ENCODE measurements at places on chromosomes 5 and 9.
A peak's percentile ranks its signal among the peaks of the same experiment; 100 is the strongest.

DNA sequence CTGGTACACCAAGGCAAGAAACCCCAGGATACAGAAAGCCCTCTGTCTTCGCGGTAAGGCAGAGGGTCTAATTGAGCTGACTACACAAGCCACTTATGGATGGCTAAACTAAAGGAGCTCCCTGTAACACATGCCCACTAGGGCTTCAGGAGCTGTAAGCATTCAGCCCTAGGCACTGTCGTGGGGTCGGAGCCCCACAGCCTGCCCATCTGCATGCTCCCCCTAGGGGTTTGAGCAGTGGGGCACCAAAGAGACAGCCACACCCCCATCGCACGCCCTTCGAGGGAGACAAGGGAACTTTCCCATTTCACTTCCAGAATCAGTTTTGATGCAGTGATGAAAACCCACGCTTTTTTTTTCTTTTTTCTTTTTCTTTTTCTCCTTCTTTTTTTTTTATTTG, 11.0 kb upstream of the MTMR12 start:
- no peak for DNase-seq

DNA sequence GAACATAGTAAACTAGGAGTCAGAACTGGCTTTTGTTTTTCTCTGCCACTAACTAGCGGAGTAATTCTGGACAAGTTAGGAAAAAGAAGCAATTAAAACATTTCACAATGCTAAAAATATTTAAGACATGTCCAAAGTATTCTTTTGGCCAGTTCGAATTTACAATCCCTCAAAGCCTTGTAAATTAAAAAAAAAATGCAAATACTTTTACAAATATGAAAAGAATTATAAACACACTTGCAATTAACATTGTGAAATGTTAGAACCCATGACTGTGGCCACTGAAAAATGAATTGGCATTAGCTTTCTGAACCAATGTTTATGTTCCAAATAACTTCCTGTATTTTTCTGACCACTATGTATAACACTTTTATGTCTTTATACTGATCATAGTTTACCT, 2.2 kb downstream of the RAD1 start:
- DNase-seq, result no peak

DNA sequence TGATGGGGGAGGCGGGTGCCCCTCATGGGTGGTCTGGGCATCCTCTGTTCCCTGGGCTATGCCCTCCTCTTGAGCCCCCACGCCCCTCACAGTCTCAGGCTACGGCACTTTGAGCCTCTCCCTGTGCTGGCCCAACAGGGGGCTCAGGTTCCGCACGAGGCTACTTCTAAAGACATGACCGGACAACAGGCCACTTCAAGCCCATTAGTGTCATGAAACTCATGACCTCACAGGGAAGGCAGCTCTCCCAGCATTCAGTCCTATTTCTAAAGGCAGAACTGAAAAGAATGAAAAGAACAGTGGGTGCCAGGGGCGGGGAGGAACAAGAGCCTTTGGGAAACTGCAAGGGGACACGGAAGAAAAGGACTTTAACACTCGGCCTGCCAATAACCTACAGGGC, 45.0 kb downstream of the COL23A1 start:
- no peak for DNase-seq

DNA sequence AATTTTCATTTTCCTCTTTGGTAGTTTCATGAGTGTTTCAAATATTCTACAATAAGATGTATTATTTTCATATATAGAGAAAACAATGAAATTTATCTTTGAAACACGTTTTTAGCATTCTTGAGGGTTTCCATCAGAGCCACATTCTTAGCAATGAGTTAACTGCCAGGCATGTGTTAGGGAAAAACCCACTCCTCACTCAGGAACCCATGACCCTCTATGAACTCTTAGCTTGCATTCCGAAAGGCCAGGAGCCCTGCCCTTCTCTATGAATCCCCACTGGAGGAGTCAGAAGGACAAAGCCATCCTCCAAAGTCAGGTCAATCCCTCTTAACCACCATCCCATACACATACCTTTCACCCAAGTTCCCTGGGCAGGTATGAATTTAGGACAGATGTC, 57.5 kb downstream of the ADAMTS12 start:
- DNase-seq, result no peak

DNA sequence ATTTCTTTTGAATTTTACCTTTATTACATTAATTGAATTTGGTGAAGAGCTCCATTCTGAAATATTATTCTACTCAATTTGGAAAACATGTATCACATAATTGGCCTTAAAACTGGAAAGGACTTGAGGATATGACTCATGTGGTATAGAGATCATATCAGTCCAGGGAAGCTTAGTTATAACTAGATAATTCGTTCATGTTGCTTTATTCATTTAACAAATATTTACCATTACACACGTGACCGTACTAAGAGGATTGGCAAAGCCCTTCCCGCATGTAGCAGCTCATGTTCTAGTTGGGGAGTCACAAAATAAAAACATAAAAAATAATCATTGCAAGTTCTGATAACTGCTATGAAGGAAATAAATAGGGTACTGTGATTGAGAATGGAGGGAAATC, 1816.5 kb downstream of the MAT2B start:
- DNase-seq, result no peak

DNA sequence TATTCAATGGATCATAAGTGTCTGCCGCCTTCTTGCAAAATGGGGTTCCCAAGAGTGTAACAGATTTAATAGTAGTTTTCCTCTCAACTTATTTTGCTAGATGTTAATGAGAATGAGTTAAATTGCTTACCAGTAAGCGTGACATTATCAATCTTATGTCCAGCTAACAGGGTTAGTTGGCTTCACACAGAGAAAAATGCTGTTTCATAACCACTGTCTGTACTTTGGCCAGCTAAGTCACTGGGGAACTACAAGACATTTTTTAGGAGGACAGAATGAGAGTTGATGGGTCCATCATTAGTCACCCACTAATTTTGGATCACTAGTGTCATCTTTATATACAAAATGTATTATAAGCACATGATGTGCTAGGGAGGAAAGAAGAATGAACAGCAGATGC, 1.4 kb downstream of the CDC37L1 start:
- no peak for DNase-seq

DNA sequence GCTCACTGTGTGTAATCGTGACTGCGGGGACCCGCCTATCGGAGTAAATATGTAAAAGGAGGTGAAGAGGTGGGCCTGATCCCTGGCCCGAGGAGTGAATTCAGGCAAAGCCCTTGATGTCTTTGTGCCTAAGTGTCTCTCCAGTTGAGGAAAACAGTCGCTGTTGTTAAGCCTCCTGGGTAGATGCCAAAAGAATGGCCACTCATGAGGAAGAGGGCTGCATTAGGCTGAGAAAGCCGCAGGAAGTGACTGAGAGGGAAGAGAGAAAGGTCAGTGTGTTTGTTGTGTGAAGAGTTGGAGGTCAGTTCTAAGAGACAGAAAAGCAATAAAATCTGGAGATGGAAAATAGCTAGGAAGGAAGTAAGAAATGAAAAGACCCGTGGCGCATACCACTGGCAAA, 35.8 kb upstream of the PIP5K1B start:
- no peak for DNase-seq

DNA sequence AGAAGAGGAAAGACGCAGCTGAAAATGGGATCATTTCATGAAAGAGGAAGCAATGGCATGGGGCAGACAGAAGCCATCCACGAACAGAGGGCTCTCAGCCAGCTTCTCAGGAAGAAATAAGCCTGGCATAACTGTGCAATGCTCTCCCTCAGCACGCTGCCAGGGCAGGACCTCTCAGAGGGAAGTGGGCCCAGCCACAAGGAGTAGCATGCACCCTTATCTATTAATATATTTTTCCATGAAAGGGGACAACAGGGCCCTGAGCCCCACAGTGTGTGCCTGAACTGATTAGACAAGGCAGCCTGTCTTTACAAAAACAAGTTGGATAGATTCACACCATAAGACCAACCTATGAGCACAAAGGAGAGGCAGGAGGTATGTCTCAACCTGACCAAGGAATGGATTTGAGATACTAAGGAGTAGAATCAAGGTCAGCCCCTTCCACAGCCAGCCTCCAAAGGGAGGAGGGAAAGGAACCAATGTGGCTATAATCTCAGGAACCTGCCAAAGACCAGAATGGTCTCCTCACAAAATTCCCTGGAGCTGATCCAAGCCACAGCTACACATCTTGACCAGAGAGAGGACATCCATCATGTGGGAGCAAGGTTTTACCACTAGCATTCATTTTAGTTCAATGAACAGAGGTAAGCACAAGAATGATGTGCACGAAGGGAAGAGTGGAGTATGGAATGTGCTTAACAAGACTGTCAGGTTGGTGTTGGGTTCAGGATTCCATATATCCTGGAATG, 154.8 kb downstream of the SIL1 start:
- DNase-seq, result no peak

DNA sequence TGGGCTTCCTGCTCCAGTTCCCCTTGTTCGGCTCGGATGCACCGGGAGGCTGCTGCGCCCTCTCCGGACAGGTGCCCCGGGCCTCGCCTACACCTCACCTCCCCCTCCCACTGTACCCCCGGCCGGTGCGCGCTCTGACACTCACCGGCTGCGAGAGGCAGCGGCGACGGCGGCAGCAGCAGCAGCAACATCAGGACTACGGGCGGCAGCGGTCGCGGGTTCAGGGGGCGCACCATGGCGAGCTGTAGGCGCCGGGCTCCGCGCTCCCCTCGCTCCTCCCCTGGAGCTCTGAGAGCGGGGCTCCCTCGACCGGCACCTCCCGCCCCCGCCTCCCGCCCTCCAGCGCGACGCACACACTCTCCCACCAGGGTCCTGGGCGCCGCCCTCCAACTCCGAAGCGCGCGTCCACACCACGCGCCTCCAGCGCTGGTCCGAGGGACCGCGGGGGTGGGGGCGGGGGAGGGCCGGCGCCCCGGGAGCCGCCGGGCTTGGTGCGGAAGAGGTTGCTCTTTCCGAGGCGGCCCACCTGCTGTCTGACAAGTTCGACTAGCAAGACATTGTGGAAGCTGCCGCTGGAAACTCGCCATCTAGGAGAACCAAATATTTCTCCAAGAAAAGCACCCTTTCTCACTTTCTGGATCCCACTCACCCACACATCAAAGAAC, at the start of gene GFRA3:
Gene GFRA3 (minus strand): TSS at position 433 of the 665 bp plus-strand sequence. CDS start 197 bp downstream, at position 236.
- DNase-seq, result peak; percentile 77

DNA sequence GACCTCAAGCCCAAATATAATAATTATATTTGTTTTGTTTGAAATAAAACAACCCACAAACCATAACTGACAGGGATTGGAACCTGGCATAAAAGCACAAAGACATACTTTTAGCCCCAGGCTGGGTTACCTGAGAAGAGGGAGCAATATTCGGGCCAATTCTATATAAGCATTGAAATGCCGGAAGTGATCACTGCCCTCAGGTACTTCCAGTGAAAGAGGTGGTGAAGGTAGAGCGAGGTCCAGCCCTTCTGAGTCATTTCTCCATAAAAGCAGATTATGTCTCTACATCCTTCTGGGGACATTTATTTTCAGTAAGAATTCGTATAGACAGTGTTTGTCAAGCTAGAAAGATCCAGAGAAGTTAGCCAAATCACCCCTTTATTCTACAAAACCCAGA, 59.6 kb downstream of the GCNT4 start:
- DNase-seq, result no peak

DNA sequence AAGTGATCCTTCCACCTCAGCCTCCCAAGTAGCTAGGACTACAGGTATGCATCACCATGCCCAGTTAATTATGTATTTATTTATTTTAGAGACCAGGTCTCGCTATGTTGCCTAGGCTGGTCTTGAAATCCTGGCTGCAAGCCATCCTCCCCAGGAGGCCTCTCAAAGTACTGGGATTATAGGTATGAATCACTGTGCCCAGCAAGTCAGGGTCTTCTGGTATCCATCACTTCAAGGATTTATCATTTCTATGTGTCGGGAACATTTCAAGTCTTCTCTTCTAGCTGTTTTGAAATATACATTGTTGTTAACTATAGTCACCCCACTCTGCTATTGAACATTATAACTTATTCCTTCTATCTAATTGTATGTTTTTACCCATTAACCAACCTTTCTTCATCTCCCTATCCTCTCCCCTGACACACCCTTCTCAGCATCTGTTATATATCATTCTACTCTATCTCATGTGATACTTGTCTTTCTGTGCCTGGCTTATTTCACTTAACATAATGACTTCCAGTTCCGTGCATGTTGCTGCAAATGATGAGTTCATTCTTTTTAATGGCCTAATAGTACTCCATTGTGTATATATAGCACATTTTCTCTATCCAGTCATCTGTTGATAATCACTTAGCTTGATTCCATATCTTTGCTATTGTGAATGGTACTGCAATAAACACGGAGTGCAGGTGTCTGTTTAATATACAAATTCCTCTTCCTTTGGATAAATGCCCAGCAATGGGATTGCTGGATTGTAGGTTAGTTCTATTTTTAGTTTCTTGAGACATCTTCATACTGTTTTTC, 26.4 kb downstream of the UTP15 start:
- DNase-seq, result no peak

GRCh38 chr5:78591138-78591612, 57.4 kb downstream of the LHFPL2 start:
- no peak for DNase-seq

GRCh38 chr5:126523818-126524510, 71.1 kb downstream of the ALDH7A1 start:
- DNase-seq, result no peak

- DNase-seq, result no peak
These were observed 31.6 kb downstream of the PTGS1 start for GRCh38 chr9:122402403-122402871.

DNA sequence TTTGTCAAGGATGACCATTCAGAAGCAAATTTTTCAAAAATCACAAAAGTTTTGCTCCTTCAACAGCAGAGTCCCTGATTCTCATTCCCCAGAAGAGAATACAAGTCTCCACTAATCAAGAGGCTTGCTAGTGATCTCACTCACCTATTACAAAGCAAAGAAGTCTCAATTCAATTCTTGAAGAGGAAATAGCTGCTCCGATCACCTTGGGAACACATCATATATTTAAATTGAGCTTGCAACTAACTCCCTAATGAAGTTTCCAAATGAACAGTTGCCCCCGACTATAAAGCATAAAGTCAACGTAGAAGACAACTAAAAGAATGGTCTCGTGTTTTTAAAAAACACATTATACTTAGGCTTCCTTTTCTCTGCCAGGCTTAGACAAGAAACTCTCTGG, 1.6 kb downstream of the LIFR start:
- DNase-seq, result peak; percentile 58

DNA sequence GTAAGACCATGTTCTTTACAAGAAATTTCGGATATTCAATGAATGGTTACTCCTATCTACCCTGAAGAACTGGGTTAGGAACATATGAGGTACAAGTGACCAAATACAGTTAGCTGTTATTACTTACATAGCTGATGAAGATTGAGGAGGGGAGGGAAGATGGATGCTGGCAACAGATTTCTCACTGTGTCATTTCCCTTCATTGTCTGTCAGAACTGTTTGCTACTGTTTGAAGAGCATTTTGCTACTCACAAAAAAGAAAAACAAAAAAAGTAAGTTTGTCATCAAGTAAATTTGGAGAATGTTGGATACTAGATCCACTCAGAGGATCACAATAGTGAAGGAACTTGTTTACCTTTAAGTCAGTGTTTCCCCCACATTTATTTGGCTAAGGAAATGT, 53.7 kb downstream of the ENC1 start:
- no peak for DNase-seq

GRCh38 chr5:13739479-13739878, 205.0 kb downstream of the DNAH5 start:
- no peak for DNase-seq

DNA sequence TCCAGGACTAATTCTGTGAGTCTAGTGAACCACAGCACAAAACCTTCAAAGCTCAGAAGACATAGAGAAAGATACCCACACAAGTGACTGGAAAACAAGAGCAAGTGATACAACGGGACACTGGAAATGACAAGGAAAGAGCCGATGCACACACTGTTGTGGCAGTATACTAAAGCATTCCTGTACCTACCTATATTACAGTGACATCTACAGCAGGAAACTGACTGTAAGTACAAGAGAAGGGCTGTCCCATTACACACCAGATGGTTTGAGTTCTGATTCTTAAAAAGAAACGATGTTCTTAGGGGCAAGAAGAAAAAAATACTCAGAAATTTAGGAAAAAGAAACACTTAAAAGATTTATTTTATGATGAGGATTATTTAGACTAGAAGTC, 18.5 kb downstream of the TMEM245 start:
- no peak for DNase-seq

Measured in kidney (tissue), 22 donors.